ENCODE measurements at places on chromosomes 12 and 14.
A peak's percentile ranks its signal among the peaks of the same experiment; 100 is the strongest.

- DNase-seq = no peak
These were observed 40.2 kb upstream of the ATP2B1 start for GRCh38 chr12:89748791-89749190.

DNA sequence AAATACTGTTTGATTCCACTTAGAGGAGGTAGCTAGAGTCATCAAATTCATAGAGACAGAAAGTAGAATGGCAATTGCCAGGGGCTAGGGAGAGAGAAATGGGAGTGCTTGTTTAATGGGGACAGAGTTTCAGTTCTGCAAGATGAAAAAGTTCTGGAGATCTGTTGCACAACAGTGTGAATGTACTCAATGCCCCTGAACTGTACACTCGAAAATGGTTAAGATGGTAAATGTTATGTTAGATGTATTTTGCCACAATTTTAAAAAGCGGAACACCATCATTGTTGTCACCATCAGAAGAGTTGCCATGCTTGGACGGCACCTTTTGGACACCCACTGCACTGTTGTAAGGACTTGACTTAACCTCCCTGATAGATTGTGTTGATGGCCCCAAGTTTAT, 106.9 kb downstream of the SCARB1 start:
- peak; percentile 82 for DNase-seq

DNA sequence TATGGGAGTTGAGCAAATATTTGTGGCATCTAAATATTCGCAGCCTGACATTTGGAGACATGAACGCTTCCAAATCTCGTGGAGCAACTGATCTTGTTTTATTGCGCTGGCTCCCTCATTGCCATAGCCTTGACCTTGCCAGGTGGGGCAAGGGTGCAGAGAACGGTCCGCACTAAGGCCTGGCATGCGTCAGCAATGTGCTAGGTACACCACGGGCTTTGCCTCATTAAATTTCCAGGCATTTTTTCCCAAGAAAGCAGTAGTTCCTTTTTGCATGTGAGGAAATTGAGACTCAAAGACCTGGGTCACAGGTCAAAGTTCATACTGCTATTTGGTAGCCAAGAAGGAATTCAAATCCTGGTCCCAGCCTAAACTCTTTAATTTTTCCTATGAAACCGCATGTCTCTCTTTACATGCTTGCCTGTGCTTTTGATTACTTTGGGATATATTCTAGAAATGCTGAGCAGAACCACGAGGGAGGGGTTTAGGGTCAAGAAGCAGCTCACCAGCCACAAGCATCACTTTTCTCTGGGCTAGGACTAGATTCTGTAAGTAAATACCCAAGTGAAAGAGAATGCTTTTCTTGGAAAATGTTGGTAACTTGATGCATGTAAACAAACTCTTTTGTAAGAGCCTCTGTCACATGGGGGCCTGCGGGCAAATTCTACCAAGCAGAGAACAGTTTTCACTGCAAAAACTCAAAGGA, 891.6 kb downstream of the VRK1 start:
- no peak for DNase-seq

DNA sequence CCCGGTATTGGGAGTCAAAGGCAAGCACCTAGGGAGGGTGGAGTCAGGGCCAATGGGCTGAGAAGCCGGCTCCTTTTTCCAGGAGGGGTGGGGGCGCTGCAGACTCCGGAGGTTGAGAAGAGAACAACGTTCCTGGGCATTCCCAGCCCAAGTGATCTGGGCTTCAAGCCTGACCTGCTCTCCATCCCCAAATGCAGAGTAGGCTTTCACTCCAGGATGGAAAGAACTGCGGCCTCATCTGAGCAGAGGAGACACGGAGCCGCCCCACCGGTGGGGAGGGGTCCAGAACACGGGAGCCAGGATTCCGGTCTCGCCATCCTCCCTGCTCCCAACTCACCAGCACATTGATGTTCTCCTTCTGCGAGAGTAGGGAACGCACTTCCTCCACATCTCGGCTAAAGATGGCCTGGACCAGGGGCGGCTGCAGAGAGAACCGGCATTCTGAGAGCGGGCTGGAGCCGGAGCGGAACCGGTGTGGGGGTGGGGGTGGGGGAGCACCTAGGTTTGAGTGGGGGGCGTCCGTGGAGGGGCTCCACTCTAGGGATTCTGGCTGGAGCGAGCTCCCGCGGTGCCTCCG, 605 bp downstream of the ANKRD52 start:
- no peak for DNase-seq

DNA sequence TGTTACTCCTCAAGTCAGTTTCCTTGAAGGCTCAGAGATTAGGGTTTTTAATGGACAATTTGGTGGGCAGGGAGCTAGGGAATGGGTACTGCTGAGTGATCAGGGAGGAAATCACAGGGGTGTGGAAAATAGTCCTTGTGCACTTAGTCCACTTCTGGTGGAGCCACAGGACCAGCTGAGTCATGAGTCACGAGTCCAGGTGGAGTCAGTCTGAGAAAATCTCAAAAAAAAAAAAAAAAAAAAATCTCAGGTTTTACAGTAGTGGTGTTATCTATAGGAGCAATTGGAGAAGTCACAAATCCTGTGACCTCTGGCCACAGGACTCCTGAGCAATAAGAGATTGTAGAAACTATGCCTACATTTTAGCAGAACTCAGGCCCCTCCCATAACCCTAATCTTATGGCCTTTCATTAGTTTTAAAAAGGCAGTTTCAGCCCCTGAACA, 28.2 kb upstream of the AMN1 start:
- DNase-seq = no peak

DNA sequence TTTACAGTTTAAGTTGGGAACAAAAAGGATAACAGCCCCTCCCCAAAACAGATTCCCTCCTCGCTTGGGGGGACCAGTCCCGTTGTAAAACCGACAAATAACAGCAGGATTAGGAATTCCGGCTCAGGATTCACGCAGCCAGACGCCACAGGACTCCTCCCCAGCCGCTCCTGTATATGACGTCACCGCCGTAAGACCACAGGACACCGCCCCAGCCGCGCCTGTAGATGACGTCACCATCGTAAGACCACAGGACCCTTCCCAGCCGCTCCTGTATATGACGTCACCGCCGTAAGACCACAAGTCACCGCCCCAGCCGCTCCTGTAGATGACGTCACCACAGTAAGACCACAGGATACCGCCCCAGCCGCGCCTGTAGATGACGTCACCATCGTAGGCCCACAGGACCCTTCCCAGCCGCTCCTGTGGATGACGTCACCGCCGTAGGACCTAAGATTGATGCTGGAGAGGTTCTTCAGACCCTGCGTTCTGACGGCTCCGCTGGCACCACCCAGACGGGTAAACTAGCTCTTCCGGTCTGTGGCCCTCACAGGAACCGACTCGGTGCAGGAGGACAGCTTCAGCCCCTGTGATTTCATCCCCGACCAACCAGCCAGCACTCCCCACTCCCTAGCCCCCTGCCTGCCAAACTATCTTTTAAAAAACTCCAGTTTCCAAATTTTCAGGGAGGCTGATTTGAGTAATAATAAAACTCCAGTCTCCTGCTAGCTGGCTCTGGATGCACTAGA, 43.9 kb upstream of the FBRSL1 start:
- DNase-seq = peak; percentile 69

- no peak for DNase-seq
These were observed 187.2 kb upstream of the NEDD1 start for GRCh38 chr12:96719660-96720362.

- no peak for DNase-seq
These were observed 260.2 kb downstream of the BMP4 start for GRCh38 chr14:53696217-53696965.

DNA sequence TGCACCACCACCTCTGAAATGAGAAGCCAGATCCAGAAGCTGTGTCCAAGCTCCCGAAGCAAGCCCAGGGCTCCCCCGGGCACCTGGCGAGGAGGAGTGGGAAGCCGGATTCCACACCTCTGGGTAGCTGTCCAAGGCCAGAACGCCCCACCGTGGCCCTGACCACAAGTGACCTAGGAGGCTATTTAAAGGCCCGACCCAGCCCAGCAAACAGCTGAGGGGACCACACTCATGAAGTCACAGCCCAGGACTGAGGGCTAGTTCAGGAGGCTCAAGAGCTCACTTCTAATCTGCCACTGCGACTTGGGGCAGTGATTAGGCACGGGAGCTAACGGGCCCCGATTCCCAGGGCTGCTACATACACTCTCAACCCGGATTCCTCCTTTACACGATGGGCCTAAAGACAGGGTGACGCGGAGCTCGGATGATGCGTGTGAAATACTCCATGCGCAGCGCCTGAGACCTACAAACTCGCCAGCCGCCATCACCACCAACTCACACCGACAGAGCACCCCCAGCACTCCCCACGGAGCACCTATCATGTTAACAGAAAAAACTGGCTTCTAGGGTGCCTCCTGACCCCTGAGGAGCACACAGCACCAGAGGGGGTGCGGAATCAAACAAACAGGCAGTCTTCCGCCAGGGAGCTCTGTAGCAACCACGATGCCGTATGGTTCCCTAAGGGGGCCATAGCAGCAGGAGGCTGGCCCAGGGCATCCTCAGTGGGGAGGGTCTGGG, 84.0 kb upstream of the GPR68 start:
- DNase-seq = no peak

DNA sequence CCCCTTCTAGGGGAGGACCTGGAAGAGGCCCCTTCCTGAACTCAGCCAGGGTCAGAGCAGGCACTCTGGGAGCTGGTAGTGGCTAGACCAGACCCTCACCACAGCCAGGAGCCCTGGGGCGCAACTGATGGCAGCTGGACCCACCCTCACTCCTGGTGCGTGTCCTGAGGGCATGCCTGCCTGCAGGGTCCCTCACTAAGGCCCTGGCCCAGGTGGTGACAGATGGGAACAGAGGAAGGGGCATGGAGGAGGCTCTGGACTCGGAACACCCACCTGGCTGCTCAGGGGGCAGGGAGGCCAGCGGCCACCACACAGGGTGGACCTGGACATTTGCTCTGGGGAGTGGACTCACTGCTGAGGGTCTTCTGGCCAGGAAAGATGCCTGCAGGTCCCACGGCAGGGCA, 342.2 kb upstream of the SFSWAP start:
- DNase-seq = no peak

- DNase-seq = no peak
These were observed 69.8 kb downstream of the RERG start for GRCh38 chr12:15151161-15152091.

DNA sequence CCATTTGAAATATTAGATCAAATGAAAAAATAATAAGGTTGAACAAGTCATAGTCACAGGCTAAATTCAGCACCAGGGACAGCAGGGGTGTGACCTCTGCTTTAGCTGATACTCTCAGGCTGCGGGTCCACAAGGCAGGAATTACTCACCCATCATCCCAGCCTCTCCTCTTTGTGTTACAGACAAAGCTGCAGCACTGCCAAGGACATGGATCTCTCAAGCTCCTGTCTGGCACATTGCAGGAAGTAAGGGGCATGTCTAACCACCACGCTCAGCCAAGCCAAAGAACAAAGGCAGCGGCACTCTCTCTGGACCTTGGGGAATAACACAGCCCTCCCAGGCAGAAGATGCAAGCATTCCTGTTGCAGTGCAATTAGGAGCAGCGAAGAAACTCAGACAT, 783.8 kb downstream of the VRK1 start:
- no peak for DNase-seq

DNA sequence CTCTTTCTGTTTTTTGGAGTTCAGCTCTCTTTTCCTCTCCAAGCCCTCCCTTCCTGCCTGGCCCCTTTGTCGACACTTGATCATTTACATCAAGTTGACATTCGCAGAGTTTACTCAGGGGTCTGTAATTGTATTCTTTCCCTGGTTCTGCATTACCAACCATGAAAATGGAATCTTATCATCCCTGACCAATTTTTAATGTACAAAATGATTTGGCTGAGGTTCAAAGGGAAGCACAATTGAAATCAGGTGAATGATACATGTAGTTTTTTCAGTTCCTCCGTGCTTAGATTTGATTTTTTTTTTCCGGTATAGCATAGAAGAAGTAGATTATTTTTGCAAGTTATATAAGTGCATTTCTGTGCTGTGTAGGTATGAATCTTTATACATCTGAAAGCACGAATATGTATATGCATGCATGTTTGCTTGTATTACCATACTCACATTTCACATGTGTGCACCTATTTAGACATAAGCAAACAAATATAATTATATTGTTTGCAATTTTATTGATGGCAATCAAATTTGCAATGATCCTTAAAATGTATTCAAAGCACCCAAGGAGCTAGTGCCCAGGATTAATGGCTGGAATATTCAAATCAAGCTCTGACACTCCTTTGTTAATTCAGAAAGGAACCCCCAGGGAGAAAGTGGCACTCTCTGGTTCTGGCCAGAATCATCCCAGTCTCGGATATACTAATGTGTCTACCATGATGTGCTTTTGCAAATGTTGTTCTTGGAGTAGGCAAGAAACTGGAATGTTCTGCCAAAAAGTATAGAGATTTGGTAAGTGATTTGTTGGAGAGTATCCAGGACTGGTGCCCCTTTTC, 189.3 kb downstream of the VRK1 start:
- no peak for DNase-seq

GRCh38 chr12:115233891-115234543, 550.0 kb upstream of the TBX3 start:
- DNase-seq = no peak

DNA sequence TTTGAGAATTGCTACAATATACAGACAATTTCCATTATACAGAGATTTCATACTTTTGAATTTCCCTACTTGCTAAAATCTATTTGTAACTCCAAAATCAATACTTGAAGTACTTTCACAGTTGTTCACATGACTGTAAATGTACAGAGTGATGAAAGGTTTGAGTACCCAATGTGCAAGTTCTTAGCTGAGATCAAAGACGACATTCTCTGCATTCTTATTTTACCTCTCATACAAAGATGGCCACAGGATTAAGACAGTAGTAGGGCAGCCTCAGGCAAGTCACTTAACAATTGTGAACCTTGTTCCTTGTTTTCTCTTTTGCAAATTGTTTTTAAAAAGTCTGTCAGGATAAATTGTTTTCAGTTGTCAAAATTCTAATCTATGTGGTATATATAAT, 255.9 kb upstream of the KITLG start:
- DNase-seq = no peak

GRCh38 chr12:76586764-76587395, 27.3 kb upstream of the OSBPL8 start:
- DNase-seq = no peak

- DNase-seq = no peak
These were observed 29.0 kb downstream of the ATF7IP start for GRCh38 chr12:14394317-14395073.

DNA sequence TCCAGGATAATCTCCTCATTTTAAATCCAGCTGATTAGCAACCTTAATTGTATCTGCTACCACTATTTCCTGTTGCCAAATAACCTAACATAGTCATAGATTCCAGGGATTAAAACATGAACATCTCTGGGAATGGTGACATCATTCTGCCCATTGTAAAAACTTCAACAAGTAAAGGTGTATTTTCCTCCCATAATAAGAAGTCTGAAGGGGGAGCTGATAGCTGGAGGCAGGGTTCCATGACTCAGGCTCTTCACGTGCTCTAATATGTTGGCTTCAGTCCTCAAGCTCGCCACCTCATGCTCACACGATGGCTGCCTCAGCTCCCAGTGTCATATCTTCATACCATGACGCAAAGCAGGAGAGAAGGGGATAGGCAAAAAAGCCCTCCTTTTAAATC, 172.0 kb upstream of the VASH1 start:
- no peak for DNase-seq

GRCh38 chr12:121388421-121388981, 11.4 kb upstream of the RNF34 start:
- peak; percentile 82 for DNase-seq
